ENCODE measurements at places on chromosomes 11 and 22.
A peak's percentile ranks its signal among the peaks of the same experiment; 100 is the strongest.

DNA sequence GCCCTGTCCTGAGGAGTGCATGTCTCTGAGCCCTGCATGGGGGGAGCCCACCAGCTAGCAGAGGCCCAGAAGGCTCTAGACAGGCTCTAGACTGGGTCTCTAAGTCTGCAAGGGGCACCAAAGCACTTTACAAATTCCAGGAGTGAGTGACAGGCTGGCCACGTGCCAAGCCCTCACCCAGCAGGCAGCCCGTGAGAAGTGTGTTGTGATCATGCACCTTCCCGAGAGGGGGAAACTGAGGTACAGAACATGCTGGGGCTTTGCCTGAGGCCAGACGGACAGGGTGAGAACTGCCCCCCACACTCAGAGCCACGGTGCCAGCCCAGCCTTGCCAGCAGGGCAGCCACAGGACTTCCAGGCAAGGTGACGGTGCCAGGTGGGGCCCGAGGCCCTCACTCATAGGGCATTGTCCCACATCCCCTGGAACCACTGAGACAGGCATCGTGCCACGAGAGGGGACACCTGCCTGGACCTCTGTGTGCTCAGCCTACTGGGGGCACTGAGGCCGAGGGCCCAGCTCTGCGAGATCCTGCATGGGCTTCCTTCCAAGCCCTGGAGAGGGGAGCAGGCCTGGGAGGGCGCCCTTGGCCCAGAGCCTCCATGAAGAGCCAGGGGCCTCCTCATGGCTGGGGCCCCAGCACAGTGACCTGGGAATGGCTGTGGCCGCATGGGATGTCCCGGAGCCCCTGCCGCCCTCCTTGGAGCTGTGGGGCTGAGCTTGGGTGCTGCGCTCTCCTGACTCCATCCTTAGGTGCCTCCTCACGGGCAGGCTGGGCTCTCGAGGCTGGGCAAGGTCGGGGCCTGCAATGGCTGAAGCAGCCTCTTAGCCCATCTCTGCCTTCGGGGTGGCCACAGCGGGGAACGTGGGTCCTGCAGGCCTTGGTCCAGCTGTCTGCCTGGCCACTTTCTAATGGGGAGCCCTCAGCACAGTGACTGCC is 121.5 kb downstream of the KCNQ1OT1 start:
- DNase-seq = no peak

GRCh38 chr11:43712676-43713075 is 32.1 kb downstream of the HSD17B12 start:
- no peak for DNase-seq

DNA sequence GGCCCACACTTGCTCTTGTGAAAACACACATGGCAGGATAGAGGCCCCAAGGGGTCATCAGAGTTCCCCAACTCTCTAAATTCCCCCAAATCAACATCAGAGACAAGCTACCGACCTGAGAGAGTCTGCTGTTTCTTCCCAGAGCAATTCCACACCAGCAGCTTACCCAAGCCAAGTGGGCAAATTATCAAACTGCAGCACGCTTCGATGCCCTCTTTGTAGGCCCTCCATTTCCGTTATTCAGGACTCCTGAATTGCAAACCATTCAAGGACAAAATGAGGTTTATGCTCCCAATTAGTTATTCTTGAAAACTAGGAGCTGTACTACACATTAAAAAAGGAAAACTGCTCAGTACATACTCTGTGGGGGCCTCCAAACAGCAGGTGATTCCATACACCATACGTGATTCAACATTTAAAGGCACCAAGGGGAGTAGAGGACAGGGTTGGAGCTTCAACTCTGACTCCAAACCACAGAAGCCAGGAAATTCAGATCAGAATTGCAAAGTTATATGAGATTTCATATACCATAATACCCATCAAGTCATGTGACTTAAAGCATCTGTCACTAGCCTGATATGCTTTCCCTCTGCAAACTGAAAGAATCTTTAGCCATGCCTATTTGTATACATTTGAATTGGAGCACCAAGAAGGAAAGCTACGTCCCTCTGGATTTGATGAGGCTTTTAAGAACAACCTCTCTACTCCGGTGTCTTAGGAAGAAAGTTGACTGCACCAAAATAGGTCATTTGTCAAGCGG is 234.8 kb downstream of the CADM1 start:
- DNase-seq = no peak

DNA sequence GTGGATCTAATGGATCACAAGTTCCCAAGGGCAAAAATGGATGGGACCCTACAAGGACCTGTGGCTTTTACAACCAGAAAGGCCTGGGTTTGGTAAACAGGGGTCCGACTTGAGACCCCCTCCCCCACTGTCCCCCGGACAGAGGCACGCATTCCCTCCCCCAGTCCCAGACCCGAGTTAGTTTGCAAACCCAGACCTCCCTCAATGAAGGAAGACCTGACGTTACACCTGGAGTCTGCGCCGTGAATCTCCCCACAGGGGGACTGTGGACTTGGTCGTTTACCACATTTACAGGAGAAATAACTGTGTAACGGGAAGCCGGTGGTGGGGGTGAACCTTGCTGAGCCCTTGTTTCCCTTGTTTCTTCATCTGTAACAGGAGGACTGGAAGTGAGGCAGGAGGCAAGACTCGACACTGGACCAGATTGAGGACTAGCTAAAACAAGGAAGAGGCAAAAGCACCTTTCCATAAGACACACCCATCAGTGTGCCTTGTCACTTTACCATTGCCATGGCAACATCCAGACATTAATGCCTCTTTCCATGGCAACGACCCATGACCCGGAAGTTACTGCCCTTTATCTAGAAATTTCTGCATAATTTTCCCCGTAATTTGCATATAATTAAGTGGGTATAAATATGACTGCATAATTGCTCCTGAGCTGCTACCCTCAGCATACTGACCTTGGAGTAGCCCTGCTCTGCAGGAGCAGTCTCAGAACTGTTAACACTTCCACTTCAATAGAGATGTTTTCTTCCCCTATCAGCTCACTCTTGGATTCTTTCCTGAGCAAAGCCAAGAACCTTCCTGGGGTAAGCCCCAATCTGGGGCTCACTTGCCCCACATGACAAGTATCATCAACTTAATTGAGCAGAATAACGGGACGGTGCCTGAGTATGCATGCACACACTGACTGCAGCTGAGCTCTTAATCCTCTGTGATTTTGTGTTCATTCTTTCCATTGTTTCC is 25.4 kb downstream of the PDGFB start:
- no peak for DNase-seq

DNA sequence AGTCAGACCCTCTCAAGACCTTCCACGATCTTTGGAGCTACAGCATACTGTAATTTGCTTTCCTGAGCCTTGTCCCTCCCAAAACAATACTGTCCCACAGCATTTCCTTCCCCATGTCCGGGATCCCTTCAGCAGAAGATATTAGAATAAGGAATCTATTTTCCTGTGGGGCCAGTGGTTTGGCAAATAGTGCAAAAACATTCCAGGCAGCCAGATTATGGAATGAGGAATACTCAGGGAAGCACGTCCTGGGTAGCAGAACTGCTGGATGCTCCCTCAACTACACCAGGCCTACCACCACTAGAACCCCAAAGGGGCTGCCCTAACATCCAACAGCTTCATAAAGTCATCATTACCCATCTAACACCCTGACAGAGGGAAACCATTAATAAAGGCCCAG is 61.5 kb downstream of the AAMDC start:
- no peak for DNase-seq

DNA sequence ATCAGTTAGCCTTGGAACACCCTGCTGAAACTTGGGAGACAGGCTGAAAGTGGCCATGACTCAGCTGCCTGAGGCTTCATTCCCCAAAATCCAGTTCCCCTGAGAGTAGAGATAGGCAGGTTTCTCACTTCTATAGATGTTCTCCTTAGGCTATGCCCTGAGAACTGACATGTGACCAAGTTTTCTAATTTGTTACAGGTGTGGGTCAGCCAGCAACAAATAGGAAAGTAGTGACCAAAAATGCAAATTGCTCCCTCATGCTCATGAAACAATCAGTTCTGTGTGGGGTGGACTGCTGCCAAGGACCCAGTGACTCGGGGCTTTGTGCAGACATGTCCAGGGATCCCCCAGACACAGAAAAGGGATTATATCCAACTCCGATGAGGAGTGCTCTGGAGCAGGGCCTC is 7.3 kb upstream of the CCDC15 start:
- peak; percentile 10 for DNase-seq

- DNase-seq = no peak
These were observed 3.0 kb upstream of the SWAP70 start for GRCh38 chr11:9660886-9661285.
